Kidney (tissue), 22 donors: ENCODE measurements at places on chromosomes 5 and 9. TPM values are rescaled to one million over a fixed set of nuclear protein-coding genes. Genes with fewer than 3 reads are reported as not detected.

The CATSPER3 gene
- 1.4 TPM for total RNA-seq

The WDR38 gene
- total RNA-seq: 0.31 TPM

The FBN2 gene
- 1.0 TPM for total RNA-seq

The GABRA6 gene
- total RNA-seq: not detected

The TBC1D2 gene
- total RNA-seq: 19.6 TPM

The CYSRT1 gene
- total RNA-seq: 0.94 TPM

The CDH9 gene
- 2.1 TPM for total RNA-seq

The PRDM12 gene
- not detected for total RNA-seq

The NR4A3 gene
- 9.1 TPM for total RNA-seq

The TAF11L10 gene
- not detected for total RNA-seq

The SLC25A25 gene
- total RNA-seq: 24.9 TPM

The C7 gene
- 849 TPM for total RNA-seq

The GIN1 gene
- 8.1 TPM for total RNA-seq

The BAAT gene
- 0.09 TPM for total RNA-seq

The BTNL8 gene
- total RNA-seq: 0.19 TPM

The CBY3 gene
- not detected for total RNA-seq

The MPDZ gene
- total RNA-seq: 25.1 TPM

The ZNF300 gene
- 6.5 TPM for total RNA-seq

The ADAMTS16 gene
- total RNA-seq: 7.5 TPM

The SLC12A7 gene
- 92.9 TPM for total RNA-seq

The ADAMTS19 gene
- total RNA-seq: not detected

The IL13 gene
- total RNA-seq: not detected

The SEMA5A gene
- total RNA-seq: 23.3 TPM

The ZNF622 gene
- total RNA-seq: 30.2 TPM
